ENCODE measurements at places on chromosomes 5 and 9.

GRCh38 chr9:118209343-118209742 is 505.1 kb downstream of the TLR4 start:
- DNase-seq, result no peak

DNA sequence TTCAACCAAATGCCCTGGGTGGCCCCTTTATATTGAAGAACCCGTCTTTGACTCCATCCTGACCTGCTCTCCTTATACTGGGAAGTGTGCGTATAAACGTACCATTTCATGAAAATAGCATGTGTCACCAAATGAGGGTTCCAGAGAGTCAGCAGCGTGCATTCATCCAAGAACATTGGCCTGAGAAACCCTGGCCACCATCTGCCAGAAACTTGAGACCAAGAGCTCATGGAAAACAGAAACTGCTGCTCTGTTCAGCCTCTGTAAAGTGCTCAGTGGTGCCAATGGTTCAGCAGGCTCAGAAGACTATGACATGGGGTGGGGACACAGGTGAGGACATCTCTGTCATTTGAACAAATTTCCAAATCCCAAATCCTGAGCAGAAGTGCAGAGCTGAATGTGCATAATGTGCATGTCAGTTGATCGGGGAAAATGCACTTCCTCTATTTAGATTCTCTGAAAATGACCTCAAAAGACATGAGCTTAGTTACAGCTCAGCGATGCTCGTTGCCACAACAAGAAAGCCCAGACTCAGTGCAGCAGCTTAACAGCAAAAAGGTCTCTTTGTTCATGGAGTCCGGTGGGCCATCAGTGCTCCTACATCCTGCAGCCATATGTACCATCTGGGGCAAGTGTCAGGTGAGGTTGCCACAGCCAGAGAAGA is 176.1 kb downstream of the ATPSCKMT start:
- no peak for DNase-seq

GRCh38 chr5:164054461-164054860 is 549.0 kb downstream of the MAT2B start:
- no peak for DNase-seq

GRCh38 chr9:80094176-80094771 is 522.5 kb downstream of the TLE4 start:
- no peak for DNase-seq

All from stimulated activated CD4-positive, alpha-beta T cell treated with anti-CD3 and anti-CD28 coated beads, Interleukin-1b, Interleukin-23, amount 100 ng/mL, for 1 hour (primary cell).